ENCODE measurements at places on chromosomes 4 and X.

DNA sequence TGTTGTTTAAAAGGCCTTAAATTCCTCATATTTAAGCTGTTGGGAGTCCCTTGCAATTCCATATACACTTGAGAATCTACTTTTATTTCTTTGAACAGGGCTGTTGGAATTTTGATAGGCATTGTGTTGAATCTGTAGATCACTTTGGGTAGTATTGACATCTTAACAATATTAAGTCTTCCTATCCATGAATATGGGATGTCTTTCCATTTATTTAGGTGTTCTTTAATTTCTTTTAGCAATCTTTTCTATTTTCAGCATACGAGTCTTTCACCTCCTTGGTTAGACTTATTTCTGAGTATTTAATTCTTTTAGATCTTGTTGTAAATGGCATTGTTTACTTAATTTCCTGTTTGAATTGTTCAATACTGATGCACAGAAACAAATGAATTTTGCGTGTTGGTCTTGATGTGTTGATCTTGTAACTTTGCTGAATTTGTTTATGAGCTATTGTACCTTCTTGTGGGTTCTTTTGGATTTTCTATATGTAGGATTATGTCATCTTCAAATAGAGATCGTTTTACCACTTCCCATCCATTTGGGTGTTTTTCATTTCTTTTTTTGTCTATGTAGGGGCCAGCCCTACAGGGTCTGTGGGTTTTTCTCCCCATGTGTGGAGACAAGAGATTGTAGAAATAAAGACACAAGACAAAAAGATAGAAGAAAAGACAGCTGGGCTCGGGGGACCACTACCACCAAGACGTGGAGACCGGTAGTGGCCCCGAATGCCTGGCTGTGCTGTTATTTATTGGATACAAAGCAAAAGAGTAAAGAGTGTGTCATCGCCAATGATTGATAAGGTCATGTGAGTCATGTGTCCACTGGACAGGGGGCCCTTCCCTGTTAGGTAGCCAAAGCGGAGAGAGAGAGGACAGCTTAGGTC is 18.2 kb upstream of the CTBP1 start:
- no peak for DNase-seq

- no peak for DNase-seq
Observed at GRCh38 chr4:2667428-2667827, 88.7 kb downstream of the TNIP2 start.

DNA sequence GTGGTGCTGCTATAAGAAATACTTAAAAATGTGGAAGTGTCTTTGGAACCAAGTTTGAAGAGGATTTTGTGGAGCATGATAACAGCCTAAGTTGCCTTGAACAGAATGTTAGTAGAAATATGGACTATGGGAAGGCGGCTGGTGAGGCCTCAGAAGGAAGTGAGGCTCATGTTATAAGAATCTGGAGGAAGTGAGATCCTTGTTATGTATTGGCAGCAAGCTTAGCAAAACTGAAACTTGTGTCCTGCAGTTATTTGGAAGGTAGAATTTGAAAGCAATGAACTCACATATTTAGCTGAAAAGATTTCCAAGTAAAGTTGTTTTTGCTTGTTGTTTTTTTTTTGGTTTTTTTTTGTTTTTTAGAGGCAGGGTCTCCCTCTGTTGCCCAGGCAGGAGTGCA is 13.6 kb upstream of the MED14 start:
- no peak for DNase-seq

DNA sequence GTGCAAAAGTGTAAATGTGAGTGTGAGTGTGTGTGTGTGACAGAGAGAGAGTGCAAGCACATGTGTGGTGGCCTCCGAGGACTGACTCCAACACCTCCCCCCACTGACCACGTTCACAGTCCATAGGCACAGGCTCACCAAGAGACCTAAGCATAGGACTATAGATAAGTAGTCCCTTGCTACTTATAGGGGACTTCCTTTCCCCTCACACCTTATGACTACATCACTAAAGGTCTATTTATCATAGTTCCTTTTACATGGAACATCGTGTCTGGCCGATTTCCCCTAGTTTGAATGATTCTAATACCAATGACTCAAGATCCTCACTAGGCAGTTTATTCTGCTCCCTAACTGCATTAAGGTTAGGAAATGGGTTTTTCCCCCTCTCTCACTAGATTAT is 17.8 kb downstream of the FRMPD3 start:
- no peak for DNase-seq

Measured in activated CD8-positive, alpha-beta memory T cell treated with anti-CD3 and anti-CD28 coated beads for 48 hours (primary cell).